ENCODE measurements at places on chromosomes 13 and 19.

GRCh38 chr19:4449022-4449638 is 8.5 kb downstream of the UBXN6 start:
- DNase-seq: no peak

DNA sequence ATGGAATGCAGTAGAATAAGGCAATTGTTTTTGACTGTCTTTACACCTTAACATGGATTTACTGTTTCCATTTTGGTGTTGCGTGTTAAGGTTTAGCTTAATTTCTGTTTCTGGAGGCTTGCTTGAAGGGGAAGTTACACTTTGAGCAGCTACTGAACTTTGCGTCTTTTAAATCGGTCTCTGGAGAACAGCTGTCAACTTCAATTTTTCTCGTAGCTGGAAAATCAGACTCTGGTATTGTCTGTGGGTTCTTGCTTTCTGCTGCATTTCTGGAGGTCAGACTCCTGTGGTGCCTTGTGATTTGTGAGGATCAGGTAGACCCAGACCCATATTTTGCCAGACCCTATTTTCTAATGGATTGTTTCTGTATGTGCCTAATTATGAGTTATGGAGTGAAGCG is 146.7 kb downstream of the ATP8A2 start:
- no peak for DNase-seq

DNA sequence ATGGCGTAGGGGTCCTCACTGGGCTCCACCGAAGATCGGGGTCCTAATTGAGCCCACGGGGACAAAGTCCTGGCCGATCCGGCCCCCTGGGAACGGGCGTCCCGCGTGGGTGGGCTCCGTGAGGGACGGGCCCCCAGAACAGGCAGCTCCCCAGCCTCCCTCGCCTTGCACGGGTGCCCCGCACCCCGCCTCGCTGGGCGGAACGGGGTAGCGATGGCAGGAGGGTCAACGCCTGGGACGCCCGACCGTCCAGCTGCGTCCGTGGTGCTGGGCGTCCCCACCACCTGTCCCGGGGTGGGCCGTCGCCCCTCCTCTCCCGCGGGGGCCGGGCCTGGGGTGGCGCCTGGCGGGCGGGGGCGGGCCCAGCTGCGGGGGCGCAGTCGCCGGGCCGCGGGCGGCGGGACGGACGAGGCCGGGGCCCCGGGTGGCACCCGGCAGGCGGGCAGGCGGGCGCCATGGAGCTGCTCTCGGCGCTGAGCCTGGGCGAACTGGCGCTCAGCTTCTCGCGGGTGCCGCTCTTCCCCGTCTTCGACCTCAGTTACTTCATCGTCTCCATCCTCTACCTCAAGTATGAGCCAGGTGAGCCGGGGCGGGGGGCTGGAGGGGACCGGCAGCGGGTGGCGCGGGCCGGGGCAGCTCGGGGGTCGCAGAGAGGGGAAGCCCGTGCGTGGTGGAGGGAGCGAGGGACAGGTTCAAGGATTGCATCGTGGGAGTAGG is at the start of gene TMEM38A:
Gene TMEM38A, plus strand, starts transcription at position 377 of the 717 bp plus-strand sequence. Its CDS starts 79 bp downstream, at position 456.
- peak; percentile 14 for DNase-seq

GRCh38 chr13:98761126-98761985 is 8.9 kb upstream of the SLC15A1 start:
- no peak for DNase-seq

- no peak for DNase-seq
Measured at GRCh38 chr13:50518781-50519201, 324.7 kb downstream of the DLEU7 start.

DNA sequence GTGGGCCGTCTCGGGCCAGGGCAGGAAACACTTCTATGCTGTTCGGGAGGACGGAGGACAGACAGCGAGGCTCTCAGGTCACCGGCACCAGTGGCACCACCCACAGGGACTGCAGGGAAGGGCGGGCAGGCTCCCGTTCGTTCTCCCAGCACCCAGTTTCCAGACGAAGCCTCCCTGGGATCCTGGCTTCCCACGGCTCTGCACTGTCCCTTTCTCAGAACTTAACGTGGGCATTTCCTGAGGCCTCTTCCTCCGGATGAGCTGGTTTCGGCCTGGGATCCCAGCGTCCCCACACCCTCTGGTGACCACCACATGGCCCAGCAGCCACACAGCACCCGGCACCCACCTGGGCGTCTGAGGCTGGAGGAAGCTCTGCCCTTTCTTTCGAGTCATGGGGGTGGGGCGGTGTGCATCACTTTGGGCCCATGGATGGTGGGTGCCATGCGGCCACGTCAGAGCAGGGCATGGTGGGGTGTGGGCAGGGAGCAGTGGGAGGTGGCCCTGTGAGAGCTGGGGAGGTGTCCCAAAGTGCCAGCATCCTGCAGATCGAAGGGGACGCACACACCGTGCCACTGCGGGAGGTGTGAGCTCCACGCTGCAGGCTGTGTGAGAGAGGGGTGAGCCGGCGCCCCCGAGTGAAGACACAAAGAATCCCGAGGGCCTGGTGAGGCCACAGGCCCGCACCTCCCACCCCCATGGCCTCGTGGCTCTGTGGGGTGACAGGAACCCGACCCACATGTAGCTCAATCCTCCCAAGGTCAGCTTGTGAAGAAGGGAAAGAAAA is 38.7 kb upstream of the GRTP1 start:
- DNase-seq: no peak

- DNase-seq: peak; percentile 74
Measured at GRCh38 chr19:3479177-3479833, 1.0 kb downstream of the SMIM24 start.

DNA sequence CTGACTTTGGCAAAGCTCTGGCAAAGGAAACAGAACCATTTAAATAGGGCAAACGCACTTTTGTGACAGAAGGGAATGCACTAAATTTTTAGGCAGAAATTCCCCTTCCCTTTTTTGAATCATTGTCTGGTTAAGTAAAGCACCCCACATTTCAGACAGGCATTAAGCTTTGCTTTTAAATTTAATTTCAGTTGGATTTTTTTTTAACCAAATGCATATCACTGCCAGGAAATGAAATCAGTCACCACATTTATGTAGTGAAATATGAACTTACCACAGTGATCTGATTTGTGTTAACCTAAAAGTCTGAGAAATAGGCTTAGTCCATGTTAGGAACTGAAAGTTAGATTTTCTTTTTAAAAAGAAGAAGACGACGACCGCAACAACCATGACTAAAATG is 10.8 kb downstream of the GPR183 start:
- no peak for DNase-seq

DNA sequence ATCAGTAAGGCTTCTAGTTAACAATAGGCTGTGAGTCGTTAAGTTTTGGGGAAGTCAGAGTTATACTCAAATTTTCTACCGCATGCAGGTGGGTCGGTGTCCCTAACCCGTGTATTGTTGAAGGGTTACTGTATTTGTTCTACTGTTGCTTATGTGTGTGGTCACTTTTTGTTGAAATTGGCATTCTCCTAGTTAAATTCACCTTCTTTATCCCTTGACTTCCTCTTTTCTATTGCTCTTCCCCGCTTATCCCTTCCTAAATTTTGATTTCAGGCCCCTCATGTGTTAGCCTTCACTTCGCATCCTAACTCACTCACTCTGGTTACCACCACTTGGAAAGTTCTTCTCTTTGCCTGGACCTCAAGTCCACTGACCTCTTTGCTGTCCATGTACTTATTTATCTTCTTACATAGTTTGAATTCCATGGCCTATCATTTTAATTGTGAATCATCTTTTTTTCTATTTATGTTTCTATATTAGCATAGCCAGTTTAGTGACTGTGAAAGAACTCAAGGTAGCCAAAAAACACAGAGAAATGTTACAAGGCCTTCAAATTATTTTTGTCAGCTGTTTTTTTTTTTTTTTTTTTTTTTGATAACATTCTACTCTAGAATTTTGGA is 52.9 kb downstream of the NDFIP2 start:
- no peak for DNase-seq

DNA sequence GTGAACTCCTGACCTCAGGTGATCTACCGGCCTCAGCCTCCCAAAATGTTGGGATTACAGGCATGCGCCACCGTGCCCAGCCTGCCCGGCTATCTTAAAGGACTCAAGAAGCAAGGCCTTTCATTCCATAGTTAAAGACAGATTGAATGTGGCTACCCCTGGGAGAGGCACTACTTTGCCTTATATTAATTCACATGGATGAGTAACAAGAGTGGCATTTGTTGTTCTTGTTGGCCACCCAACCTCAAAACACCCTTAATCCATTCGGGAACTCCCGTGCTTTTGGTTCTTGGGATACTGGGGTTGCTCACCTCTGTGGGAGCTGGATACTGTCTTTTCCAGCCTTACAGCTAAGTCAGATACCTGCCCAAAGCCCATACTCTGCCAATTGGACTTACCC is 34.4 kb upstream of the ABCC4 start:
- no peak for DNase-seq

- DNase-seq: no peak
Measured at GRCh38 chr13:24742977-24743376, 21.0 kb upstream of the RNF17 start.

All from CD4-positive, alpha-beta T cell treated with Interferon gamma for 1 hour (primary cell).